Right hindlimb (tissue), 1 donor: ENCODE measurements at places on chromosomes 7 and 10.

- no peak for DNase-seq
These were observed 11.6 kb upstream of the ADCK2 start for GRCh38 chr7:140661124-140661523.

- no peak for DNase-seq
These were observed 44.0 kb downstream of the ASB13 start for GRCh38 chr10:5622186-5622960.

GRCh38 chr7:140230861-140231770 is 54.3 kb upstream of the KDM7A start:
- peak; percentile 54 for DNase-seq

DNA sequence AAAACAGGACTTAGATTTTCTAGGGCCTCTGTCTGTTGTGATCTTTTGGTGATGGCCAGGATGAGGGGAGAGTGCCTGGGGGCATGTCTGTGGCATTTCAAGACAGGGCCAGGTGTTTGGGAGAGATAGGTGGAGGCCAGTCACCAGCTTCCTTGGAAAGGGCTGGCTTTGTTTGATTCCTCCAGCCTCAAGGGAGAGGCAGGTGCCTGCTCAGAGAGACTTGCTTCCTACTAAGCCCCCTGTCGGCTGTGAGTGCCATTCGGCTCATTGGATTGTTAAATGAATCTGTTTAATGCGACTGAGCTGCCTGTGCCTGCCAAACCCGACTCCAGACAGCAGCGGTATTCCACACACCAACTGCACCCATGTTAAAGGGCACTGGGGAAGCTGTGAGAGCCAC is 304.1 kb upstream of the COBL start:
- no peak for DNase-seq

GRCh38 chr10:29465384-29465783 is 169.4 kb downstream of the SVIL start:
- DNase-seq, result no peak
